ENCODE measurements at places on chromosomes 7 and 10.

DNA sequence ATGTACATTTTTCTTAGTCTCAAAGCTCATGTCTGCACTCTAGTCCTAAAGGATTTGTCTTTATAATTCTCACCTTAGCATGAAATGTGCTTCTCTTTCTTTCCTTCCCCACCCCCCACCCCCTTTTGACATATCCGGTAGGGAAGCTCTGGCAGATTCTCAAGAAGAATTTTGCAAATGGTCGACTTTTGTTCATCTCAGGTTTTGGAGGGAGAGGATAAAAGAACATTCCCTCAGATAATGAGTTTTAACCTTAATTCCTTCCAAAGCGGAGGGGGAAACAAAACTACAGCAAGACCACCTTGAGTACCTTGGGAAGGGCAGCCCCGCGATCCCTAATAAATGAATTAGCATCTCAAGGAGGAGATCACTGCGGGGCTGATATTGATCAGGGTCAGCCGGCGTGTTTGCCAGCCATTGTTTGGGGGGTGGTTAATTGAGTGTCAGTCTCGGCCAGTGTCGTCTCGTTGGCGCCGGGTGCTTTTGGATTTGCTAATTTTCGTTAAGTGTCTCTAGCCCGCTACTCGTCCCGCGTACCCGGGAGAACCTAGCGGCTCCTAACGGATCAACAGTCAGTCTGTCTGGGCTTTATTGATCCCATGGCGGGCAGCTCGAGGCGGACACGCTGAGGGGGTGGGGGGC lies 874 bp upstream of the BAMBI start:
- peak; percentile 54 for DNase-seq

DNA sequence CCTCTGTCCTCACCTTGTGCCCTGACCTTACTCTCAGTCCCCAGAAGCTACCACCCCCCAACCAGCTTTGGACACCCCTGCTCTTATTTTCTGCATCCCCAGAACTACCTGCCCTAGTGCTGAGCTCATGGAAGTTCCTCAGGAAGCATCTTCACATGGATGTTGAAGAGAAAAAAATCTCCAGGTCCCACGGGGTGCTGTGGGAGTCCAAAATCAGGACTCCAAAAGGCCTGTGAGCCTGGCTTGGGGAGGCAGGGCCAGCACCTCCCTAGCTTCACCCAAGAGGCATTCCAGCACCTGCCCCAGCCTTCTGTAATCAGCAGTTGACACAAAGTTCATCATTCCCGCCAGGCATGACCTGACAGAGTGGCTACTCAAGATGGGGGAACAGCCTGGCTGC lies 20.7 kb upstream of the GDF10 start:
- no peak for DNase-seq

DNA sequence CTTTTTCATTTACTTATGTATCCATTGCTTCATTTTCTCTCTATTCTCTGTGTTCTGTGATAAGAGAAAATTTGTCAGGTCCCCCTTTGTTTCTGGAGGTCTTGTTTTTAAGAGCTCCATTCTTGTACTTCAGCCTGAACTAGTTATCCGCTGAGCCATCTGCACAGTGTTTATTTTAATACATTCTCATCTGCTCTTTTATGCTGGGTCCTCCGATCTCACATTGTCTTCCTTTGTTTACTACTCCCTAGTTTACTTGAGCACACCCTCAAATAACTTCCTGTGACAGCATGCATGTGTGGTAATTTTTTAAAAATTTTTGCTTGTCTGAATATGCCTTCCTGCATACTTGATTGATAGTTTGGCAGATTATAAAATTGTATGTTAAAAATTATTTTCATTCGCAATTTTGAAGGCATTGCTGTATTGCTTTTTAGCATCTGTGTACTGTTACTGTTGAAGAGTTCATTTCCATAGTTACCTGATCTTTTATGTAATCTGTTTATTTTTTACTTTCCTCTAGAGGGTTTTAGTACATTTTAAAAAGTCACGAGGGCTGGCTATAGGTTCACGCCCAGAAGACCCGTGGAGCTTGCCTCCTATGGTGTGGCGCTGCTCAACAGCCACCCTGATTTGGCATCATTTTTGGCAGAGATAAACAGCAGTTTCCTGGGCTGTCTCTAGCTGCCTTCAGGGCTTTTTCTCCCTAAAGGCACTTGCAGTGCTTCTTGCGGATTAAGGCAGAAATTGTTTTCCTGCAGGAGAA lies 31.9 kb downstream of the RSBN1L start:
- no peak for DNase-seq

- no peak for DNase-seq
Observed at GRCh38 chr7:49324707-49325106, 400.4 kb downstream of the CDC14C start.

DNA sequence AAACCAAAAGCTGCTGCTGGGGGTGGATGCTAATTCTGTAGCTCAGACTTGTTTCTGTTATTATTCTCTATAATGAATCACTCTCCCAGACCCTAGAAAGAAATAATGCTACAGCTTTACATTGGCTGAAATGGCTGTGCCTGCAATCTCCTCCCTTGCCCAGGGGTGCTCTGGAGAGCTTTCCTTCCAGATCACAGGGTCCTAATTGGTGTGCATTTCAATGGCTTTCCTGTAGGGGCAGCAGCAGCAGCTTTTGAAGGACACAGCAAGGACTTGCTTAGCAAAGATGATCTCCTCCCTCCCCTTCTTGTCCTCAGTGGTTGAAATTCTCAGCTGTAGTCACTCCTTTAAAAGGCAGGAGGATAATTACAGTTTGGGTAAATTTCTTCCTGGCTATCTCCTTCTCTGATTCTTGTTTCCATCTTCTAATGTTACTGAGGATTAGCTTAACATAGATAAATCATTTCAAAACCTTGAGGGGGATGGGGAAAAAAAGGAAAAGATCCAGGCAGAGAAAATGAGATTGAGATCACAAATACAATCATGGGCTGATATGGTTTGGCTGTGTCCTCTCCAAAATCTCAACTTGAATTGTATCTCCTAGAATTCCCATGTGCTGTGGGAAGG lies 120.2 kb upstream of the CTTNBP2 start:
- DNase-seq: peak; percentile 46

DNA sequence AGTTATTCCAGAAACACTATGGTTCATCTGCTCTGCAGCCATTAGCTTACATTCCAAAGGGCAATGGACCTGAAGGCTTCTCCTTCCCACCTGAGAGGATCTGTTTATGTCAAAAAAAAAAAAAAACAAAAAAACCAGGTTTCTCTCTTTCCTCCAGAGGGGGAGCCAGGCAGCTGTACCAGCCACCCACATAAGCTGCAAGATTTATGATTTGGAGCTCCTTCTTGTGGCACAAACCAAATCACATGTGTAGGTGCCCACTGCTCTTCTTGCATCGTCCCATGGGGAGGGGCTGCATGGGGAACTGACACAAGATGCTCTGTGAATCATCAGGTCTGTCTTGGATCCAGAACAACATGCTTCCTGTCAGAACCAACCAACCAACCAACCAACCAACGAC lies 231.6 kb upstream of the IGFBP3 start:
- no peak for DNase-seq

DNA sequence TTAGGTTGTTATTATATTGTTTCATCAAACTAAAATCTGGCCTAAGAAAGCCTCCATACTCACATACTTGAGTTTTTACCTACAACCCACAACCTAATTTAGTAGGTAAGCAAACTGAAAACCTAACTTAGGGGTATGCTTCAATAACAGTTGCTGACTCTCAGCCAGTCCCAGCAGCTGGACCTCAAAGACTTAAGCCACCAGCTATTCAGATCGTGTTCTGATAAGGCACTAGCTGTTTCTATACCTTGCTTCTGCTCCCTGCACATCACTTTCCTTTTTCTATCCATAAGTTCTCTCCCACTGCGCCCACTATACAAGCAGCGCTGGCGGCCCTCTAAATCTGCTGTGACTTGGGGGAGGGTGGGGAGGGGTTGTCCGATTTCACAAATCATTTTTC lies 42.3 kb downstream of the SUGCT start:
- DNase-seq: no peak

DNA sequence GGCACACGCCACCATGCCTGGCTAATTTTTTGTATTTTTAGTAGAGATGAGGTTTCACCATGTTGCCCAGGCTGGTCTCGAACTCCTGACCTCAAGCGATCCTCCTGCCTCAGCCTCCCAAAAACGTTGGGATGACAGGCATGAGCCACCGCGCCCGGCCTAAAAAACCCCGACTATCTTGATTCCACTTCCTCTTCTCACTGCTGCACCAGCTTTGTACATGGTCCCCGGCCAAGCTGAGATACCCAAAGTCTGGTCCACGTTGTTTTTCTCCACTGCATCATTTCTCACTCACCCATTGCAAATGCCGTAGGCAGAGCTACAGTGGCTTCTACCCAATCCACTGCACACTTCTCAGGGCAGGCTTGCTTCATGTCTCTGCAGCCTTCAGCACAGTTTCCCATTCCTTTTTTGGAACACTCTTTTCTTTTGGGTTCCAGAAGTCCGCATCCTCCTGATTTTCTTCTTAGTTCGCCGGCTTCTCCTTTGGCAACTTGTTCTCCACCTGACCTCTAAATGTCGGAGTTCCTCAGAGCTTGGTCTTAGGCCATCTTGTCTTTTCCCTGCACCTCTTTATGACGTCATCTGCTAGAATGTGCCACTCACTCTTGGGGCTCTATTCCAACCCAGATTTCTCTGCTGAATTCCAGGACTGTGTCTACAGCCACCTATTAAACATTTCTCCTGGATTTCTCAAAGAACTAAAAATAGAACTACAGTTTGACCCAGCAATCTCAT lies 6.0 kb upstream of the GNB2 start:
- no peak for DNase-seq

GRCh38 chr7:15937571-15937970 lies 251.1 kb upstream of the MEOX2 start:
- no peak for DNase-seq

DNA sequence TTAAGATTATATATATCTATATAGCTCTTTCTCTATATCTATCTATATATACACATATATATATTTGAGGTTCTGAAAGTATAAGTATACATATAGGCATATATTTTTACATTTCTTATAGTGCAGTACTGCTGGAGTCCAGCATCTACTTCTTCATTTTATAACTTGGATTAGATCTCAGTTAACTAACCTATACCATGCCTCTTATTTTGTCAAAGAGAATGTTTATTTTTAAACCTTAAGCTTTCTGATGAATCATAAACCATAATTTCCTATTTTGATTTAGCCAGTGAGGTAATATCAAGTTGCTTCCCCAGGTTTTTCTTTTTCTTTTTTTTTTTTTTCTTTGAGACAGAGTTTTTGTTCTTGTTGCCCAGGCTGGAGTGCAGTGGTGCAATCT lies 8.1 kb downstream of the ZNF32 start:
- no peak for DNase-seq

- DNase-seq: peak; percentile 15
Observed at GRCh38 chr10:80407812-80408241, 524 bp upstream of the PRXL2A start.

DNA sequence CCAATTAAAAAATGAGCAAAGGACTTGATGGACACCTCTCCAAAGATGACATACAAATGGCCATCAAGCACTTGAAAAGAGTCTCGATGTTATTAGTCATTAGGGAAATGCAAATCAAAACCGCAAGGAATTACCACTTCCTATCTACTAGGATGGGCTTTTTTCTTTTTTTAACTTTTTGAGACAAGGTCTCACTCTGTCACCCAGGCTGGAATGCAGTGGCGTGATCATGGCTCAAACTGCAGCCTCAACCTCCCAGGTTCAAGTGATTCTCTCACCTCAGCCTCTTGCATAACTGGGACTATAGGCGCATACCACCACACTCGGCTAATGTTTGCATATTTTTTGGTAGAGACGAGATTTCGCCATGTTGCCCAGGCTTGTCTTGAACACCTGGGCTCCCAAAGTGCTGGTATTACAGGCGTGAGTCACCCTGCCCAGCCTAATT lies 13.6 kb downstream of the NKX1-2 start:
- no peak for DNase-seq

GRCh38 chr7:66627881-66628360 lies 760 bp upstream of the KCTD7 start:
- no peak for DNase-seq

DNA sequence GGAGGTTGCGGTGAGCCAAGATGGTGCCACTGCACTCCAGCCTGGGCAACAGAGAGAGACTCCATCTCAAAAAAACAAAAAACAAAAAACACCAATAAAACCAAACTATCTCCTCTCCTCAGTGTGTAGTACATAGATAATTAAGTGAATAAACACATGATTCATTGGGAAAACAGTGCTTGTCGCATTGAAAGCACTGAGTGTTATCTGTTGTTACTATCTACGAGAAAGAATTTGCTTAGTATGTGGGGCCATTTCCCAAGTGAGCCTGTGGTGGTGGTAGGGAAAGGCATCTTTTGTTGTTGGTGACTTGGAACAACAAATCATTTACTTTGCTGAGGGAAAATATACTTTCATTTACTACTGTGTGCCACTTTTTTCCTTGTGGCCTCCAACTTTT lies 42.6 kb downstream of the RSBN1L start:
- DNase-seq: no peak

DNA sequence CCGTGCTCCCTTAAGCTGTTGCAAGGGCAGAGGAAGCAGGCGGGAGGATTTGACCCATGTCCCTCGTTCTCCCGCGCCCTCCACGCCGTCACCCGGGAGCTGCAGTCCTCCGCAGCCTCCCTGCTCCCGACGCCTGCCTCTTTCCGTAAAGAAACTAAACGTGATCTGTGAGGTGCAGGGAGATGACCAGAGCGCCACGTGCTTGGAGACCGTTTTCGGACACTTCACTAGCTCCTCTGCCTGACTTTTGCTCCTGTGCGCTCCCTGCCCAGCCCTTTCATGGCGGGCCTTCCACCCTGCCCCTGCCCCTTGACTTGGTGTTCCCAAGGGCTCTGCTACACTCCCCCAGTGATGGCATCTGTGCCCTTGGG lies 171.2 kb downstream of the LSM5 start:
- no peak for DNase-seq

GRCh38 chr7:15554744-15555143 lies 7.1 kb downstream of the AGMO start:
- DNase-seq: no peak

DNA sequence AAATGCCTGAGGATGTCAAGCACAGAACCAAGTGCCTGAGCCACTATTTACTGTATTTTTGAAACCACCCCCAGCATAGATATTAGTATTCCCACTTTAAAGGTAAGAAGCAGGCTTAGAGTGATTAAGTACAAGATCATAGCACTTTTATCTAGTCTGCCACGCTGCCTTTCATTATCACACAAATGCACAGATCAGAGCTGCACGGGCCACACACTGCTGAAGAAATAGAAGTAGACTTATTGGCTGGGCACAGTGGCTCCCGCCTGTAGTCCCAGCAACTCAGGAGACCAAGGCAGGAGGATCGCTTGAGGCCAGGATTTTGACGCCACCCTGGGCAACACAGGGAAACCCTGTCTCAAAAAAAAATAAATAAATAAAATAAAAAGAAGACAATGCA lies 38.2 kb downstream of the NCAPG2 start:
- DNase-seq: no peak

DNA sequence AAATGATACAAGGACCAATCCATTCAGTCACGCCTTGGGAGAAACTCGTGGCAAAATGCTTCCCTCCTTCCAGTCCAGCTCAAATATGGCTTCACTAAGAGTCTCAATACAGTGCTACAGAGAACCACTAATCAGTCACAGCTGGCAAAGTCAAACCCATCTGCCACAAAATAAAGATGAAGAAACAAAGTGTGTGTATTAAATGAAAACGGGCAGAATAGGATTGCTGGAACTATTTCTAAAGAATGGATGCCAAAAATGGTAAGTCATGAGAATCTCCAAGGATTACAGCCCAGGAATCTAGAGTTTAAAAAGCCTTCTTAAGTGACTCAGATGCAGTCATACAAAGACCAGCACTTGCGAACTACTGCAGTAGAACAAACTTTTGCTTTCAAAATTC lies 61.9 kb downstream of the CACUL1 start:
- no peak for DNase-seq

GRCh38 chr7:37462138-37462537 lies 13.5 kb upstream of the ELMO1 start:
- DNase-seq: no peak

GRCh38 chr7:100266576-100267354 lies 40.7 kb upstream of the SPDYE3 start:
- no peak for DNase-seq

Data from nephron progenitor cell (in vitro differentiated cells).